Kidney capillary endothelial cell (primary cell): ENCODE measurements at places on chromosomes 6 and 20.

DNA sequence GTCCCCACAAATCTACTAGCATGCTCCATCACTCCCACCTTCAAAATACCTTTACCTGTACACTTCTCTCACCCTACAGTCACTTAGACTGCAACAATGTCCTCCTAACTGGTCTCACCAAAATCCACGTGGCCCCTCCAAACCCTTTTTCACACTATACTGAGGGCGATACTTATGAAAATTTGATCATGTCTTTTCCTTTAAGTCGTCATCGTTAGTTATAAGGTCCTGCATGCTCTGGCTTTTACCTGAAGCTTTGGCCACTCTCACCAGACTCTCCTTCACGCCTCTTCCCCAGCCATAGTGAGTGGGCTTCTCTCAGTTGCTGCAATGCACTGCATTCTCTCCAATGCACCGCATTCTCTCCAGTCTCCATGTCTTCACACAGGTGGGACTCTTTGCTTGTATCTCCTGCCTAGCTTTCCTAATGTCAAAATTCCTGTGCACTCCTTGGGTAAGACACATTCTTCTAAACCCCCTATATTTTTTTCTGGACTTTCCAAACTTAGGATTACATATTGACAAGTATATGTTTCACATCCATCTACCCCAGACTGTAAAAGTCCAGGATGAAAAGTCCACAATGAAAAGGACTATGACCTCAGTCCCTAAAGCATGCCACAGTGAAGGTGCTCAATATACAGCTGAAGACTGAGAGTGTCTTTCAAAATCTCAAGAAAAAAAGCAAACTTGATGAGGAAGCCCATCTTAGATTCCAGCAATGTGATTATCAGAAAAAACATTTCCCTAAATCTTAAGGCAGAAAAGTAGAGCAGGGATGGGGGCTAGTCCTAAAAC lies 24.7 kb downstream of the PTPRK start:
- no peak for DNase-seq

GRCh38 chr20:61385731-61386130 lies 133.7 kb downstream of the CDH4 start:
- DNase-seq: no peak

DNA sequence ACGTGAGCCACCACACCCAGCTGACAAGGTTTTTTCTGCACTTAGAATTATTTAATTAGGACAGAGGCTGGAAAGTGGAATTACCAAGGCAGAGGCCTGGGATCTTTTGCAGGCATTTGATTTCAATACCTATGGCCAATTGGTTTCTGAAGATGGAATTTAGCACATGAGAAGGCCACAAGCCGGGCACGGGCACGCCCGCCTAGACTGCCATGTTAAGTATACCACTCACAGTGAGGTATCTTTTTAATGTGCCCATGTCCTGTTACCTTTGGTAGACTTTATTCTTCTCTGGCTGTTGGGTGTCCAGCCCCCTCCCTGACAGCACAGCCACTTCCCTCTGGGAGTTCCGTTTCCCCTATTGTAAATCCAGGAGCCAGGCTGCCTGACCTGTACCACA lies 18.0 kb upstream of the TAF8 start:
- DNase-seq: no peak

DNA sequence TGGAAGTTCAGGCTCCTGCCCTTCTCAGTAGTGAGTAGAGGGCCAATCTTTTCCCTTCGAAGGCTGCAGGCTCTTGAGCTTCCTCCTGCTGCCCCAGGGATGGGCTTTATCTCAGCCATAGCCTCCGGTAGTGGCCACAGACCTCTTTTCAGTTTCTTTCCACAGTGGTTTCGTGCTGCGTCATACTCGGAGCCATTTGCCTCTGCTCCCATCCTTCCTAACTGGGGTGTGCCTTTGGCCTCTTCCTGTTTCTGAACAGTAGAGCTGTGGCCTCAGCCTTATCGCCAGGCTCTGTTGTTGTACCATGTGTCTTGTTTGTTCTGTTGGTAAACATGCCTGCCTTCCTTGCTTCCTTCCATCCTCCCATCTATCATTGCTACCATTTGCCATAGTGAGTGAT lies 54.1 kb downstream of the TULP4 start:
- no peak for DNase-seq

- DNase-seq: peak; percentile 7
These were observed 191.7 kb downstream of the ESR1 start for GRCh38 chr6:151999194-151999593.

DNA sequence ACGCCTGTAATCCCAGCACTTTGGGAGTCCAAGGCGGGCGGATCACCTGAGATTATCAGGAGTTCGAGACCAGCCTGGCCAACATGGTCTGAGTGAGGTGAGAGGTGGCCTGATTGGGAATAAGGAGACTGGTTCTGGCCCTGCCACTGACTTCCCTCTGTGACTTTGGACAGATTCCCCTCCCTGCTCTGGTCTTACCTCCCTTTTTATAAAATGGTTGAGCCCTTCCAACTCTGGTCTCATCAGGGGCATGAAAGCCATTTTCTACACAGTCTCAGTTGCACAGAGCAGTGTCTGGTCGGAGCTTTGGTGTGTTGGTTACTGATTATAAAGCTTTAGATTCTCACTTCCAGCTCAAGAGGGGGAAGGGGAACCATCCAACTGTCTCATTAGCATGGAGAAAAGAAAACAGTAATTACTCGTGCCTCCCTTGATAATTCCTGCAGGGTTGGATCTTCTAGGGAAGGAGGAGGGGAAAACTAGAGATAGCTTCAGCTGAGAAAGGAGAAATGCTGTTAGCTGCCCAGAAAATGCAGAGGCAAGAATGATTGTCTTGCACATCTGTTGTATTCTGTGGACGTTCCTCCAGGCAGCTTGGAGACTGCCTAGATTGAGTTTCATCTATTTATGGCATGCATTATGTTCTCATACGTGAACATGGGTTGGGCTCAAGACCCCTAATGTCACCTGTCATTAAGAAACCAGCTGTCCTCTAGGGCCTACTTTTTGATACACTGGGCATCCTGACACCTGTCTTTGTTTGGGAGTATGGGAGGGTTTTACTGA lies 30.4 kb downstream of the RALY start:
- DNase-seq: no peak
